ENCODE measurements at places on chromosomes 11 and 22. TPM values are rescaled to one million over a fixed set of nuclear protein-coding genes. Genes with fewer than 3 reads are reported as not detected.

Gene EFCAB6
- 1.8 TPM for total RNA-seq

Gene KCNQ1
- total RNA-seq = 37.4 TPM

Gene ACRV1
- not detected for total RNA-seq

Gene DGCR6
- 0.55 TPM for total RNA-seq

Gene SPON1
- 43.6 TPM for total RNA-seq

Gene MRGPRE
- not detected for total RNA-seq

Gene HBE1
- not detected for total RNA-seq

Gene CD3E
- 9.7 TPM for total RNA-seq

Gene OR52E5
- not detected for total RNA-seq

Gene KCNE3
- total RNA-seq = 23.4 TPM

Gene LRRC4C
- total RNA-seq = 0.29 TPM

Gene BATF2
- 18.0 TPM for total RNA-seq

Gene SCUBE2
- total RNA-seq = 8.7 TPM

Gene CCDC116
- total RNA-seq = 0.26 TPM

Gene TMEM41B
- 54.0 TPM for total RNA-seq

Gene MS4A12
- 644 TPM for total RNA-seq

Gene MGAT3
- total RNA-seq = 6.5 TPM

Gene MUC5AC
- total RNA-seq = 0.63 TPM

Gene NOX4
- 1.2 TPM for total RNA-seq

Gene UPK3A
- total RNA-seq = not detected

Gene SLC22A8
- total RNA-seq = not detected

Gene SHANK3
- total RNA-seq = 3.9 TPM

Gene OR10A5
- total RNA-seq = not detected

Gene MUC6
- total RNA-seq = not detected

Gene CRACR2B
- 43.5 TPM for total RNA-seq

Gene NELL1
- total RNA-seq = 0.31 TPM

Gene CBY1
- 22.8 TPM for total RNA-seq

Gene IFITM1
- 87.3 TPM for total RNA-seq

Gene LMO2
- 9.7 TPM for total RNA-seq

Gene POU2AF2
- 2.1 TPM for total RNA-seq

Gene SF1
- total RNA-seq = 223 TPM

Gene DLG2
- 2.1 TPM for total RNA-seq

Gene GDPD4
- total RNA-seq = not detected

Gene P2RY2
- total RNA-seq = 7.6 TPM

Gene KRTAP5-11
- not detected for total RNA-seq

Gene MAPK11
- 1.8 TPM for total RNA-seq

Gene LRRC55
- 0.19 TPM for total RNA-seq

Gene VSTM5
- 2.4 TPM for total RNA-seq

Gene POTEH
- total RNA-seq = not detected

Gene ELMOD1
- 0.31 TPM for total RNA-seq

Gene DKK3
- total RNA-seq = 18.9 TPM

Gene TMEM191B
- total RNA-seq = 2.9 TPM

Gene OR4C15
- not detected for total RNA-seq

Measured in mucosa of descending colon (tissue), 3 donors.